ENCODE measurements at places on chromosomes 5 and 9.

- DNase-seq = no peak
Observed at GRCh38 chr9:127047971-127048370, 74.5 kb downstream of the ANGPTL2 start.

DNA sequence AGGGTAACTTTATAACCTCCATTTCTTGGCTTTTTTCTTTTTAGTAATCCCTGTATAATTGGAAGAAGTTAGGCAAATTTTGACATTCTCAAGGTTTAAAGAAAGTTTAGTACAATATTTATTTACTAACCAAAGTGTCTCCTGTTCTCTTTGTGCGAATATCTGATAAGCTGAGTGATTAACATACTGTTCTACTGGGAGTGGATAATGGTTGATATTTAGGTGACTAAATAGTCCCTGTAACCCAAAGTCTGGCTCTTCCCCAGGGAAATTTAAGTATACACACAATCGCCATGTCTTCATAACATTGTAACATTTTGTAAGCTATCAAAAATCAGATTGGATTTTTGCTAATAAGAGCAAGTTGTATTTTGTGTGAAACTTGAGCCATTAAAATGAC is 40.0 kb downstream of the CCNH start:
- no peak for DNase-seq

- no peak for DNase-seq
Observed at GRCh38 chr9:127176631-127177030, 54.2 kb upstream of the ANGPTL2 start.

DNA sequence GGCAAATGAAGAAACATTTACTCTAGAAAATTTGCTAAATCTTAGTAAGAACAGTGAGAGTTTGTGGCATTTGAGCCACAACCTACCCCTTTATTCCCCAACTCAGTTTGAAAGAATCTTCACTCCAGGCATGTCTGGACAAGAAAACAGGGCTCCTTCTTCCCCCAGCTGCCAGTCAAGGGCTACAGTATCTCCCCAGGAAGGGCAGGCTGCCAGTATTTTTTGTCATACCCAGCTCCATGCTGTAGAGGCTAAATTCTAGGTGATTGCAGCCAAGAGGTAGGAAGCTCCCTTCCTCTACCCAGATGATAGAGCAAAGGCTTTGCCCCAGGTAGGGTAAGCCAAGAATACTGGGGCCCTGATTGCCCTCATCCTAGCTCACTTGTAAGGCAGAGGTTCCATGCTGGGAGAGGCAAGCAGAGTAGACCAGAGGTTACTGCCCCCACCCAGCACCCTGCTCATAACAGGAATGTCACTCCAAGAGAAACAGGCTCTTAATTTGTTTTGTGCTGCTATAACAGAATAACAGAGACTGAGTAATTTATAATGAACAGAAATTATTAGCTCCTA is 20.0 kb upstream of the GRPEL2 start:
- no peak for DNase-seq

DNA sequence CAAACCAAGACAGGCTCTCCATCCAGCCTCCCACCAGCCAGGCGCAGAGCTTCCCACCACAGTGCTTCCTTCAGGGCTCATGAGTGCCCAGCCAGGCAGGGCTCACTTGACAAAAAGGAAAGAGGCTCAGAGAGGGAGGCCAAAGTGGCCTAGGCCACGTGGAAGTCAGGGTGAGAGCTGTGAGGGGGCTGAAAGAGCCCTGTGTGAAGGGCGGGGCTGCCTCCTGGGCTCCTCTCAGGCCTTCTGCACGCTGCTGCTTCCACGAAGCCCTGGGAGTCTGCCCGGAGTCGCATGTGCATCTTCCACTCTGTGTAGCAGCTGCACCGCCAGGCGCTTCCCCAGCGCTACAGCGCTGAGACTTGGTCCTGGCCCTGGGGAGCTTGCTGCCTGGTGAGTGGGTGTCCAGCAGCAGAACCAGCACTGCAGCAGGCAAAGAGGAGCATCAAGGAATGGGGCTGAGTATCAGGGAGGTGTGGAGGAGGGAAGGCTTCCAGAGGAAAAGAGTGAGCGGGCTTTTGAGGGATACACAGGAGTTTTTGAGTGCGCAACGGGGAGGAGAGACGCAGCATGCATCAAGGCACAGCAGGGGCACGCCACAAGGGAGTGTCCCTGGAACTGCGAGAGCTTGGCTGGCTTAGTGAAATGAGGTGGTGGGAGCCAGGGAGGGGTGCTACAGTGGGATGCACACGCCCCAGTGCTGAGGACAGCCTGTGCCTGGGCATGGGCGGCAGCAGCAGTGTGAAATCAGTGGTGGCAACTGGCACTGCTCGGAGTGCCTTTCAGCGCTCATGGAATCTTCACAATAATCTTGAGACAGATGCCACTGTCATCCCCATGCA is 178.0 kb downstream of the GAPVD1 start:
- no peak for DNase-seq

Measured in fibroblast of skin of right biceps (primary cell).